Hair follicle dermal papilla cell (primary cell): ENCODE measurements at places on chromosomes 16 and 17. TPM values are rescaled to one million over a fixed set of nuclear protein-coding genes. Genes with fewer than 3 reads are reported as not detected.

Gene NAGS
- total RNA-seq, result 1.1 and 2.1 TPM in 2 replicates

Gene NT5M
- 1.5 and 2.3 TPM in 2 replicates for total RNA-seq

Gene XYLT1
- total RNA-seq, result 42.3 and 43.0 TPM in 2 replicates

Gene ZNF764
- total RNA-seq, result 8.6 and 9.7 TPM in 2 replicates

Gene MT1M
- 0.81 and 1.6 TPM in 2 replicates for total RNA-seq

Gene SEBOX
- not detected in 2 replicates for total RNA-seq

Gene SOX8
- total RNA-seq, result under 0.01 TPM in 1 of 2 replicates, not detected in the other

Gene RANGRF
- total RNA-seq, result 11.5 and 15.5 TPM in 2 replicates

Gene SDR42E2
- not detected in 2 replicates for total RNA-seq

Gene C17orf113
- 0.49 TPM in 2 replicates for total RNA-seq

Gene ZP2
- not detected in 2 replicates for total RNA-seq

Gene IRX3
- 7.0 and 8.9 TPM in 2 replicates for total RNA-seq

Gene DOC2B
- total RNA-seq, result not detected in 2 replicates

Gene BRICD5
- total RNA-seq, result 0.65 and 1.1 TPM in 2 replicates

Gene OMG
- total RNA-seq, result 0.49 TPM in 1 of 2 replicates, not detected in the other

Gene BANP
- total RNA-seq, result 20.2 and 26.6 TPM in 2 replicates

Gene NPIPB13
- 0.65 TPM in 1 of 2 replicates, not detected in the other for total RNA-seq

Gene STAC2
- 0.12 and 0.16 TPM in 2 replicates for total RNA-seq

Gene CCL4
- 0.32 TPM in 1 of 2 replicates, not detected in the other for total RNA-seq

Gene HS3ST3B1
- 60.2 and 93.6 TPM in 2 replicates for total RNA-seq

Gene SLC2A4
- total RNA-seq, result under 0.01 and 0.12 TPM in 2 replicates

Gene SEZ6
- total RNA-seq, result not detected in 2 replicates

Gene OTOP2
- total RNA-seq, result not detected in 2 replicates

Gene RASD1
- total RNA-seq, result 1.9 and 2.6 TPM in 2 replicates

Gene DNAAF8
- 1.6 and 3.3 TPM in 2 replicates for total RNA-seq

Gene TNFRSF17
- not detected in 2 replicates for total RNA-seq

Gene MT4
- not detected in 2 replicates for total RNA-seq

Gene RHBDL3
- total RNA-seq, result 0.12 and 0.49 TPM in 2 replicates

Gene MEOX1
- 0.65 TPM in 1 of 2 replicates, not detected in the other for total RNA-seq

Gene GAN
- total RNA-seq, result 7.7 and 9.2 TPM in 2 replicates

Gene EXOC3L1
- not detected in 2 replicates for total RNA-seq

Gene IGF2BP1
- total RNA-seq, result 0.24 and 0.32 TPM in 2 replicates

Gene CPHXL2
- not detected in 2 replicates for total RNA-seq

Gene CX3CL1
- total RNA-seq, result 0.32 TPM in 1 of 2 replicates, not detected in the other

Gene MYH3
- total RNA-seq, result 0.12 and 4.9 TPM in 2 replicates

Gene PNMT
- total RNA-seq, result not detected in 2 replicates

Gene MSLN
- 0.12 TPM in 1 of 2 replicates, not detected in the other for total RNA-seq

Gene AIPL1
- total RNA-seq, result under 0.01 TPM in 1 of 2 replicates, not detected in the other
